NCI-H2107 (cell line): ENCODE measurements at places on chromosomes 2 and 18.

DNA sequence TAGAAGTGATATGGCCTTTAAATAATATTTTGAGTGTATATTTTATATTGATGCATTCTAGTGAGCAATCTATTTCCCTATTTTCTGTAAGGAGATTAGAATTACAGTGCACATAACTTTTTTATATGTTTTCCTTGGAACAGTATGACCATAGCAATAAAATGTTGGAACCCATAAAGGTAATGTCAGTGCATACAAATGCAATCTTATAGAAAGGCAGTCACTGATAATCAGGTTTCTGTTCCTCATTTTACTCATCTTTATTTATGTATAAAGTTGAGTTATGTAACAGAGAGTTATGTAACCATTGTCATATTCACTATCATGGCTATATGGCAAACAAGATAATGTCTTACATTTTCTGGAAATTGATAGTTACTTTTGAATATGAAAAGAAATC, 179.9 kb upstream of the NETO1 start:
- no peak for DNase-seq

GRCh38 chr2:113863144-113863543, 26.7 kb upstream of the ACTR3 start:
- DNase-seq, result no peak

DNA sequence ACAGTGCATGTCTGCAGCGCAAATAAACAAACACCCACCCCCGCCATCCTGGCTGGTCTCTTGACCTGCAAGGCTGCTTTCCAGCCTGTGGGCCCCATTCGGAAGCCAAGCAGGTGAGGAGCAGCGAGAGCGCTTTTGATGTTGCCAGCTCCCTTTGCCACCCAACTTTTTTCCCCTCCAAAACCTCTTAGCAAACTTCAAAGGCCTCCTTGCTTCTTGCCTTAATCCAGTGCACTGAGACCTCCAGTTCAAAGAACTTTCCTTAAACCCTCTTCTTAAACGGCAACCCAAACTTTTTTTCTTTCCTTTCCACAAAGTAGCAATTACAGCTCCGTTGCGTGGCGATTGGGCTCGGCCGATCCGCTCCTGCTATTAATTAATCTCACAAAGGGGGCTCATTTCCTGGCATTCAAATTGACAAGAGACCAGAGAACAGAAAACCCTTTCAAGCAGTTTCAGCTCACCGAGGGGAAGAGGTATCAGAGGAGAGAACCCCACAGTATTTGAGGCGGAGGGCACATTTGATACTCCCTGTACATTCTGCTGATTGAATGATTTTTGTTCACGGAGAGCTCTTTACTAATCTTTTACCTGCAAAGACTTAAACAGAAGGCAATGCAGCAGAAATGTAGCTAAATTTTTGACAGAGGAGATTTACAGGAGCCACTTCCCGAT, 531.4 kb downstream of the TMEM182 start:
- no peak for DNase-seq

DNA sequence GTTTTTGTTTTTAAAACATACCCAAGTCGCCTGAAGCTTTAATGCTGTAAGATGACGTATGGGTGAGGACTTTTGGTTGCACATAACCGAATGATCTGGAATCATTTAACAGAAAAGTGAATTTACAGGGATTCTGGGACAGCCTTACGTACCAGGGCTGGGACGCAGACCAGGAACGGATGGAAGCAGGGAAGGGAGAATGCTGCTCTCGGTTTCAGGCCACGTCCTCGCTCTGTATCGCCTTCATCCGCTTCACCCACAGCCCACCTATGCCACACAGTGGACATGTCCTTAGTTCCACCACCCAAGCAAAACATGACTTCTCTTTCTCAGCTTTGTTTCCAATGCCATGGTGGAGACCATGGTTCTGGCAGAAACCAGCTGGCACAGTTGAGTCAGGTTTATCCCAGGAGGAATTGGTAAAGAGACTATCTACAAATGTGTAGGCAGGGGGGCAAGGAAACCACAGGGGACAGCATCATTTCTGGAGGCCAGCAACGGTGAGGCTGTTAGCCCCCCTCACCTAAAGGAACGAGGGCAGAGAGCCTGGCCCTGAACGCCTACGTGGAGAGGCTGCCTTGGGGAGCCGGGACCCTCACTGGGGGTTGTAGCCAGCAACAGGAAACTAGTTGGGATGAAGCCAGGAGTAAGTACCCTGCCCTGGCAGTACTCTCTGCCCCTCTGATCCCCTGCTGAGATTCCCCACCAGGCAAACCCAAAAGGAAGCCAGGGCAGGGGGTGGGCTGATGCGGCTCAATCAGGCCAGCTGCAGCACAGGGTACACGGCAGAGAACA, 132.5 kb downstream of the NDUFA10 start:
- DNase-seq, result no peak

- DNase-seq, result no peak
These were observed 48.3 kb downstream of the ASB1 start for GRCh38 chr2:238475034-238475433.

DNA sequence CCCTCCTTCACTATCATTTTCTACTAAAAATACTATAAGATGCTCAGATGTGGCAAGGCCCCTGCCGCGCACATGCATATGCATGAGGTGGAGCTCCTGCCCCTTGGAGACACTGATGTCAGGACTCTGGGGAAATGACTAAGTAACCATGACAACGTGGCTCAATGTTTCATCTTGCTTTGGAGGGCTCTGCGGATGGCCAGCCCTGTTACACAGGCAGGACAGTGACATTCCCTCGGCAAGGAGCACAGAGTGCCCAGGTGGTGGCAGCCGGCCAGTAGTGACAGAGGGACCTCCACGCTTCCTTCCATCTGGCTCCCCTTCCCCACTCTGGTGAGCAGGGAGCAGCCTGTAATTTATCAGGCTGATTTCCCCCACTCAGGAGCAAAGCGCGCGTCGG, 364.1 kb downstream of the SS18 start:
- DNase-seq, result no peak
